ENCODE measurements at places on chromosomes 13 and 19.

DNA sequence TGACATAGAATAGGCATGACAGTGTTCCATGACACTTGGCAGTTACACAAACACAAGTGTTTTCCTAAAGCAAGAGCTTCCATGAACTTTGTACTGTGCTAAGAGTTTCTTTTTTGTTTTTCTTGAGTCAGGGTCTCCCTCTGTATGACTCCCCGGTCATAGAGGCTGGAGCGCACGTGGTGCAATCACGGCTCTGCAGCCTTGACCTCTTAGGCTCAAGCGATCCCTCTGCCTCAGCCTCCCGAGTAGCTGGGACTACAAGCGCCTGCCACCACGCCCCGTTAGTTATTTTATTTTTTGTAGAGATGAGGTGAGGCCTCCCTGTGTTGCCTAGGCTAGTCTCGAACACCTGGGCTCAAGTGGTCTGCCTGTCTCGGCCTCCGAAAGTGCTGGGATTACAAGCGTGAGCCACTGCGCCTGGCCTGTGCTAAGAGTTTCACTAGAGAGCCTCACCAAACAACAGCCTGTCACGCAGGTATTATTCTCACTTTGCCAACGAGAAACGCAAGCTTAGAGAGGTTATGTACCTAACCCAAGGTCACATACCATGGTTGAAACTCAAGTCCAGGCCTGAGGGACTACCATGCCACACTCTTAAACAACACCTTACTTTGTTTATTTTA lies 355.9 kb downstream of the KLF12 start:
- no peak for DNase-seq

GRCh38 chr13:23744315-23744714 lies 144.9 kb downstream of the MIPEP start:
- DNase-seq: no peak

DNA sequence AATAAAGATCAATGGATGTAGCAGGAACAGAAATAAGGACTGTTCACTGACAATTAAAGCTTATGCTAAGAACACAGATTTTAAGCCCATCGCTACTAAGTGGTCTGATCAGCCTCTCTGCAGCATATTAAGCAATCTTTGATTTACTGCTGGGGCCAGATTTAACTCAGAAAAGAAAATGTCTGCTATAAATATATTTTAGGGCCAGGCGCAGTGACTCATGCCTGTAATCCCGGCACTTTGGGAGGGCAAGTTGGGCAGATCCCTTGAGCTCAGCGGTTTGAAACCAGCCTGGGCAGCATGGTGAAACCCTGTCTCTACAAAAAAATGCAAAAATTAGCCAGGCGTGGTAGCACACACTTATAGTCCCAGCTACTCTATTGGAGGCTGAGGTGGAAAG lies 43.0 kb downstream of the METTL21C start:
- no peak for DNase-seq

- DNase-seq: no peak
These were observed 18.1 kb downstream of the GADD45B start for GRCh38 chr19:2494084-2494446.
